ENCODE measurements at places on chromosomes 5 and 9.

DNA sequence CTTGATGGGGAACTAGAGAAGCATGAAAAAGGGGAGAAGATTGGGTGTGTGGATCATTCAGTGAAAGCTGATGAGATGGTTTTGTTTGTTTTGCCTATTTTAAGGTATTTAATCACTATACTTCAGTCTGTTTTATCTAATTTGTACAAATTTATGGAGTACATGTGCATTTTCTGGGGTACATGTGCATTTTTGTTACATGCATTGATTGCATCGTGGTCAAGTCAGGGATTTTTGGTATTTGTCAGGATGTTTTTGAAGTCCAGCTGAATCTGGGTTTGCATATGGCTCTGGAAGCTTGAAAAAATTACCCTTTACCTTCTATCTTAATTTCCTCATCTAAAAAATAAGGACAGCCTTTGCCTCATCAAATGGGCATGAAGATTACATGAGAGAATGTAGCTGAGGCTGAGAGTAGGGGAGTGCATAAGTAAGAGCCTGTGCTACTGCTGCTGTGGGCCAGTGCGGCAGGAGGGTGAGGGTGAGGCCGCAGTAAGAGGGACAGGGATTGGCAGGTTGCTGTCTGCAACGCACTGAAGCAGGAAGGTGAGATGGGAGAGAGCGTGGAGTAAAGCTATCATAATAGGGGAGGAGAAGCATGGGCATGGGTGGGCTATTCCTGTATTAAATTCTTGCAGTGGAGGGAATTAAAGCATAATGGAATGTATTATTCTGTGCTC is 139.8 kb downstream of the NPR3 start:
- DNase-seq = no peak

- no peak for DNase-seq
Measured at GRCh38 chr9:95820074-95820473, 55.4 kb upstream of the ERCC6L2 start.

DNA sequence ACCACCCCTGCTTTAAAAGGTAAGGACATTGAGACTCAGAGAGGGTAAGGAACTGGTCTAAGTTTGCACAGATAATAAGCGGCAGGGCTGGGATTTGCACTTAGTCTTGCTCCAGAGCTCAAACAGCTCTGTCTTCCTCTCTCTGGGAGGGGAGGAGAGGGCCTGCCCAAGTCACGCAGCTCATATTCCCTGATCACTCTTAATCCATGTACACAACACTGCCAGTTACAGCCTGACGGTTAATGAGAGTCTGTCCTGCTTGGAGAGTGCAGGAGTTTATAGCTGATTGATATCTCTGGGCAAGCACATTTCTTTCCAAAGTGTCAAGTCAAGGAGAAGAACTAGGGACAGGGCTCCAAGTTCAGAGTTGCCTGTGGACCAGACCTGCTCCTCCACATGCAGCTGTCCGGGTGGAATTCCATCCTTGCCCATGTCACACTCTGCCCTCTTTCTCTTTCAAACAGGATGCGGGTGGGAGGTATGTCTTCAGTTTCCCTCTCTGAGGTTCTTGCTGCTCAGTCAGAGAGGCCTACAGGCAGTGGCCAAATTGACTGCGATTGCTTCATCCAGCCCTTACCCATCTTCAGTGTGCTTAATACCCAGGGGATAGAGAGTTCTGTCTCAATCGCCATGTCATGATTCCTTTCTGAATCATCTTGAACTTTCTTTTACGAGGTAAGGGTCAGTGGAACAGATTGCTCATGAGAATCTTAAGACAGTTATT is 54.5 kb downstream of the GALNT12 start:
- no peak for DNase-seq

- DNase-seq = no peak
Measured at GRCh38 chr5:90881626-90882150, 323.1 kb downstream of the ADGRV1 start.

GRCh38 chr5:56641635-56642260 is 173.6 kb upstream of the MAP3K1 start:
- no peak for DNase-seq
